ENCODE measurements at places on chromosomes 12 and 14.

DNA sequence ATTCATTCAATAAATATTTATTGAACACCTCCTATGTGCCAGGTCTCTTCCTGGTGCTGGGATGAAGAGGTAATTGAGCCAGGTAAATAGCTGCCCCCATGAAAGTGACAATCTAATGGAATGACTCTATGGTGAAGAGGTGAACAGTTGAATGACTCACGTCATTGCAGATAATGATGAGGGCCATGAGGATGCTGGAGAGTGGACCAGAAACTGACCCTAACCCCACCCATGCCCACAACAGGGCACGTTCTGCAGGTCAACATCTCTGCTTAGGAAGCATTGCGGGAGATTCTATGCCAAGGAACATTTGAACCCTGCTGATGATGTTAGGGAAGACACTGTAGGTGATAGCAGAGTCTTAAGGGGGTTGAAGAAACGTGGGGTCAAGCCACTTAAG, 788.9 kb upstream of the TBX3 start:
- no peak for DNase-seq

DNA sequence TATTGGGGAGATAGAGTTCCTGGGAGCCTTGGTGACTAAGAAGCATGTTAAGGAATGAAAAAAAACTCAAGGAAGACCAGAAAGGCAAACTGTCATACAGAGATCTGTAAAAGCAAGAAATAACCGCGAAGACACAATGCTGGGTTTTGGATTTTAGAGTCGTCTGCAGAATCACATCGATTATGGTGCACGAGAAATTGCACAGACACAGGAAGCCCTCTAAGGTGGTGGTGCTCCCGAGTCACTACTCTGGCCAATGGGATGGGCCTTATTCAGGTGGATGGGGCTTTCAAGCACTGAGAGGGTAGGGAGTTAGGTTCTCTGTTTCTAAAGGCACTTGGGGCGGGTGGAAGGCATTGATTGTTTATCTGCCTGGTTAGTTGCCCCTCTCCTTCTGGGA, 10.3 kb upstream of the FLVCR2 start:
- DNase-seq: no peak

- no peak for DNase-seq
These were observed 58.4 kb downstream of the CCDC85C start for GRCh38 chr14:99545586-99545985.

DNA sequence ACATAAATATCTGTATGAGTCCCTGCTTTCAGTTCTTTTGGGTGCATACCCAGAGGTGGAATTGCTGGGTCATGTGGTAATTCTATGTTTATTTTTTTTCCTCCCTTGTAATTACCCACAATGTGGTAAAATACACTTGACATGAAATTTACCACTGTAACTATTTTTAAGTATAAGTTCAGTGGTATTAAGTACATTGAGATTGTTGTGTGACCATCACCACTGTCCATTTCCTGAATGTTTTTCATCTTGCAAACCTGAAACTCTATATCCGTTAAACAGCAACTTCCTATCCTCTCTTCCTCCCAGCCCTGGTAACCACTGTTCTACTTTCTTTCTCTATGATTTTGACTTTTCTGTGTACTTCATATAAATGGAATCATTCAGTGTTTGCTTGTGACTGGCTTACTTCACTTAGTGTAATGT, 51.4 kb downstream of the BORCS5 start:
- DNase-seq: no peak

DNA sequence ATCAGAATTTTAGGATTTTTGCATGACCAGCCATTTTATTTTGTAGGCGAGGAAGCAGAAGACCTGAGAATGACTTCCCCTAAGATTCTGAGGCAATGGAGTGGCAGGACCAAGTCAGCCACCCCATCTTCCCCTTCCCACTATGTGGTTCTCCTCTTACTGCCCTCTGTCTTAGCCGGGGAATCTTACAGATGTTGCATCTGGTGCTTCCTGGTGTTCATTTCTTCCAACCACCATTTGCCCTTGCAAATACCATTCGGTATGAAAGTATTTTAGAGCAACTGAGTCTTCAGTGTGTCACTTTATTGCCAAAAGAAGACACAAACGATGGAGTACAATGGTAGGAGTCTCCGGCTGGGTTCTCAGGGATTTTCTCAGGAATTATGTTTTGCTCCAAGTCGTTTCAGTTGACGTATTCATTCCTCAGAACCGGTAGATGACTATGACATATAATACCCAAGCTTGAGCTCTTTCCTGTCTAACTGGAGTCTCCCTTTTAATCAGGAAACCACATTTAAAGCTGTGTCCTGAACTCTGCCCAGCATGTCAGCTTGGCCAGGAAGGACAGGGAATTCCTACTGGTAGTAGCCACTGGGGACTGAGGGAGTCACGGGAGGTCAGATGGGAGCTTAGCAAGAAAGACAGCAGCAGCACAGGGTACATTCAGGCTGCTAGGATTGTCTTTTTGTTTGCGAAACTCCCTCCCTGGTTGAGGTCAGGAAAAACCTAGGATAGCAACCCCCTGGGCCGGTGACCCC, 87.0 kb downstream of the SAMD4A start:
- no peak for DNase-seq
